WTC11 (cell line): ENCODE measurements at places on chromosomes 1 and 21. TPM values are rescaled to one million over a fixed set of nuclear protein-coding genes. Genes with fewer than 3 reads are reported as not detected.

GRCh38 chr1:155694167-155694566, 5.3 kb downstream of the DAP3 start:
- peaks cover 45% of the 10 kb centered on the region for H3K4me1 ChIP-seq
- no peaks in the 10 kb centered on the region for H3K27me3 ChIP-seq
- no peak overlapping the region for H3K4me3 ChIP-seq

DNA sequence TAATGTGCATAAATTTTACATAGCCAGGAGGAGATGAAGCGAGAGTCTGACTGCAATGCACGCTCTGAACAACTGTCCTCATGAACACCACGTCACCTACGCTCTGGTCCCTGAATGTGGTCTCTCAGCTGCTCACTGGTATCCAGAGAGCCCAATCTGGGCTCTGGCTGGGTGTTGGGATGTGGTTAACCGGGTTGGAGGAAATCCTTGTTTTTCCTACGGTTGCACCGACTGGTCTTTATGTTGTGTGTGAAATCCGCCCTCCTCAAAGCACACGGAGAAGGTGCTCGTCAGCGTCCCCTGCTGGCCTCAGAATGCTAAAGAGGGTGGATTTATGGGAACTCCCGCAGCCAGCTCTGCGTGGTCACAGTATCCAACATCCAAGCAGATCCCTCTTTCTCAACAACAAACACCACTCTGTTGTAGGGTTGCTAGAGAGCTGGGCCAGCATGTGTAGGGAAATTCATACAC, 51.8 kb upstream of the FAM89A start:
- peak; percentile 69 for DNase-seq
- H3K4me1 ChIP-seq: no peaks in the 10 kb centered on the region
- H3K36me3 ChIP-seq: no peaks in the 10 kb centered on the region

DNA sequence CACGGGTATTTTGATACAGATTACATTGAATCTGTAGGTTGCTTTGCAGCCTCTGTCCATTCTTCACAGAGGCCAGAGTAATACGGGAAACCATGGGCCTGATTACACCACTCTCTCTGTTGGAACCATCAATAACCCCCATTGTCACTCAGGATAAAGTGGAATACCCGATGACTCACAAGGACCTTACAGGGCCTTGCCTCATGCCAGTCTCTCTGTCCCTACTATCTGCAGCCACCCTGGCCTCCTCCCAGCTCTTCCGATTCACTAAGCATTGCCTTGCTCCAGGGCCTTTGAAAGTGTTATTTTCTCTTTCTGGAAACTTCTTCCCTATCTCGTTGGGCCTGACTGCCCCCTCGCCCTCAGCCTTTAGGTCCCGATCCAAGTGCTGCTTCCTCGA, 61.7 kb downstream of the HMGB4 start:
- no peaks in the 10 kb centered on the region for H3K27me3 ChIP-seq
- no peak overlapping the region for H3K4me3 ChIP-seq
- H3K4me1 ChIP-seq: no peaks in the 10 kb centered on the region
- H3K27ac ChIP-seq: no peak overlapping the region
- no peak for DNase-seq

DNA sequence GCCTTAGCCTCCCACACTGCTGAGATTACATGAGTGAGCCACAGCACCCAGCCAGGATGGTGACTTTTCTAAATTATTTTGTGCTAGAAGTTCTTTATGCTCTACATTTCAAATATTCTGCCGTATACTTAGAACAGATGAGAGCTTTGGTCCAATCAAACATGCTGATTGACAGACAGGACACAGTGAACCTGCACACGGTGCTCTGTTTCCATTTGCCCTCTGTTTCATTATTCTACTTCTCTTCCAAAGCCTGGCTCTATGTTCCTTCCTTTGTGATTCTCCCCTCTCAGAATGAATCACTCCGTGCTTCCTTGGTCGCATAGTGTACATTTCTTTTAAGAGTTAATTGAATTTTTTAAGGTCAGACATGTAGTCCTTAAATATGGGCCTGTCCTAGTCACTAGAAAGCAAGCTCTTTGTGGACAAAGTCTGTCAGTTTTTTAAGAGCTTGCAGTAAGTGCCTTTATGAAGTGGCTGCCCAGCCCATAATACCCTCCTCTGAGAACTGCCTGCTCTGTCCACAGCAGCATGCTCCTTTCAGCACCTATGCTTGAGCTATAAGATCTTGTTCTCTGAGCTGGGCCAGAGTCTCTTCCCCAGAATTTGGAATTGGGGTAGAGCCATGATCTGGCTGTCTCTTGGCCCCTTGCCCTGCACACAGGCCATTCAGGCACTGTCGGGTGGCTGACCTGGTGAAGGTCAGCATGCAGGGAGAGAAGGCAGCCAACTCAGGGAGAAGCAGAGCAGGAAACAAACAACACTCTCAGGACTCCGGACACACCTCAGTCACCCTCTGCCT, 66.8 kb upstream of the SLC44A3 start:
- H3K36me3 ChIP-seq: peaks cover 13% of the 10 kb centered on the region
- no peak overlapping the region for H3K27ac ChIP-seq
- peaks cover 30% of the 10 kb centered on the region for H3K4me1 ChIP-seq
- H3K4me3 ChIP-seq: no peak overlapping the region
- no peaks in the 10 kb centered on the region for H3K27me3 ChIP-seq
- no peak for DNase-seq

DNA sequence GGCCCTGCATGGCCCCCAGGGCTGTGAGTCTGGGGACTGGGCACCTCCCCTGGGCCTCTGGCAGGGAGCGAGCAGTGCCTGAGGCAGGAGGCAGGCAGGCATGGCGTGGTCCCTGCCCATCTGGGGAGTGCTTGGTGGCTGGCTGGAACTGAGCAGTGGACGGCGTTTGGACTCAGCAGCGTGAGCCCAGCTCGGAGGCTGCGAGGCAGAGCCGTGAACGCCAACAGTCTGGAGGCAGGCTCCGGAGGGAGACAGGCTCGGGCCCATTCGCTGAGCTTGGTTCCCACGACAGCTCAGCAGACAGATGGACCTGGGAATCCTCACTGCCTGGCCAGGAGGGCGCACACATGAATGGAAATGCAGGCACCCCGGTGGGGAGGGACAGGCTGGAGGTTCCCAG, 160.7 kb upstream of the POU3F1 start:
- H3K27me3 ChIP-seq: no peaks in the 10 kb centered on the region; the same call in 1 of the 2 replicates
- no peak overlapping the region for H3K4me3 ChIP-seq
- H3K36me3 ChIP-seq: no peaks in the 10 kb centered on the region

GRCh38 chr1:51070011-51070410, 32.0 kb upstream of the C1orf185 start:
- no peak for DNase-seq
- no peaks in the 10 kb centered on the region for H3K36me3 ChIP-seq
- H3K27me3 ChIP-seq: peaks cover 3% of the 10 kb centered on the region
- 0 out of 2 replicates have a peak, but pooled peaks cover 4% of the 10 kb centered on the region for H3K4me1 ChIP-seq
- H3K4me3 ChIP-seq: no peak overlapping the region
- H3K27ac ChIP-seq: no peak overlapping the region

GRCh38 chr21:25559746-25560145, 47.5 kb downstream of the MRPL39 start:
- H3K27me3 ChIP-seq: peaks cover 42% of the 10 kb centered on the region
- no peak for DNase-seq
- H3K36me3 ChIP-seq: no peaks in the 10 kb centered on the region
- H3K27ac ChIP-seq: no peak overlapping the region
- peaks cover 4% of the 10 kb centered on the region for H3K4me1 ChIP-seq

- peak; percentile 78 for DNase-seq
- peak overlapping the region; percentile 81 for H3K4me3 ChIP-seq
- peaks cover 50% of the 10 kb centered on the region for H3K27me3 ChIP-seq
- H3K4me1 ChIP-seq: peaks cover 17% of the 10 kb centered on the region
These were observed 5.3 kb downstream of the DSCAM start for GRCh38 chr21:40841524-40842196.

DNA sequence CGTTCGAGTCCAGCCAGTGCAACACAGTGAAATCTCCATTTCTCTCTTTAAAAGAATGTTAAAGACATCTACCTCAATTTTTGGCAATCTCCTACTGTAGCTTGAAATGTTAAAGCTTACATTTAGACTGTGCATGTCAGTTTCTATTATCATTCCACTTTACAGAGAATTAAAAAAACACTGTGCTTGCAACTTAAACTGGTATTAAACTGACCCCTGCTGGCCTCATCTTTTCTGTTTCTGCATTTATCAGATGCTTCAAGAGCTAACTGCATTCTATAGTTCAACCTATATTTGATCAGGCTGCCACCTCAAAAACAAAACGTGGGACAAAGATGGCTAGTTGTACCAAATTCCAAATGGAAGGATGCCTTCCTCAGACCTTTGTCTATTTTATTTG, 226.5 kb downstream of the SMYD3 start:
- H3K27ac ChIP-seq: no peak overlapping the region
- H3K4me3 ChIP-seq: no peak overlapping the region
- H3K36me3 ChIP-seq: peaks cover 5% of the 10 kb centered on the region; the same call in 1 of the 2 replicates
- no peaks in the 10 kb centered on the region for H3K27me3 ChIP-seq
- peaks cover 22% of the 10 kb centered on the region for H3K4me1 ChIP-seq

GRCh38 chr1:206070627-206071304, 17.8 kb downstream of the RHEX start:
- H3K36me3 ChIP-seq: no peaks in the 10 kb centered on the region
- H3K27ac ChIP-seq: no peak overlapping the region
- peaks cover 14% of the 10 kb centered on the region for H3K4me1 ChIP-seq
- no peak overlapping the region for H3K4me3 ChIP-seq
- no peaks in the 10 kb centered on the region for H3K27me3 ChIP-seq
- no peak for DNase-seq

The CACNA1S gene
- total RNA-seq: 0.02 to 0.09 TPM (median 0.07 TPM) in 3 replicates

The SH2D1B gene
- total RNA-seq: not detected in 3 replicates
